CD4-positive, alpha-beta T cell treated with Interleukin-6 for 4 hours (primary cell): ENCODE measurements at places on chromosomes 5 and 9.

DNA sequence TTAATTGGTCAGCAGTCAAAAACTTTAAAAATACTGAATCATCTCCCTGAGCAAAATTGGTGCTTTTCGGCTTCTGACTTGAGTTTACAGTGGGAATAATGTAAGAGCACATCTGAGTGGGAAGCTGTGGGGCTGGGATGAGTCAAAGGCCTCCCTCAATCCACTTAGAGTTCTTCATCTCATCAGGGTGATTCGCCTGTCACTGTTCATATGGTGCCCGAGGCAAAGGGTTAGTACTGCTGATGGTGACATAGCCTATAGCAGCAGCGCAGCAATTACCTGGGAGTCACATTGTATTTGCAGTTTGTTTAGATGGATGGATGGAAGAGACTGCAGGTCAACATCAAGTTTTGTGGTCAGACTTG lies 113.8 kb upstream of the ZNF608 start:
- no peak for DNase-seq

GRCh38 chr9:92245005-92245797 lies 48.3 kb downstream of the IARS1 start:
- no peak for DNase-seq

DNA sequence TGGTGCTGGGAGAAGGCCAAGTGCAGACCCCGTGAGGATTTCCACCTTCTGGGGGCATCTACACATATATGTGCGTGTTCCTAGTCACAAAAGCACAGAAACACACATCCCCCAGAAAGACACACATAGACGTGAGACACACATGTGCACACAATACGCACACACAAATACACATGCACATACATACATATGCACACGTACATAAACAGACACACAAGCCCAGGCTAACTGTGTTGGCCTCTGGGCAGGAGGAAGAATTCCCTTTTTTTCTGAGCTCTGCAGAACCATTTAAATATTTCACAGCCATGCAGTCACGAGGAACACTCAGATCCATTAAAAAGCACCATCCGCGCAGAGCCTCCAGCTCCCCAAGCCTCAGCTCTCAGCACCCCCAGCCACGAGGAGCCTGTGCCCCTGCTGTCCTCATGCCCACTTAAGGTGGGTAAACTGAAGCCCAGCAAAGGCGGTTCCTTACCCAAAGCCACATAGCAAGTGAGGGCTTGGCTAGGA lies 5.3 kb downstream of the NINJ1 start:
- no peak for DNase-seq

- no peak for DNase-seq
Observed at GRCh38 chr9:110128664-110129329, 79.2 kb downstream of the C9orf152 start.

DNA sequence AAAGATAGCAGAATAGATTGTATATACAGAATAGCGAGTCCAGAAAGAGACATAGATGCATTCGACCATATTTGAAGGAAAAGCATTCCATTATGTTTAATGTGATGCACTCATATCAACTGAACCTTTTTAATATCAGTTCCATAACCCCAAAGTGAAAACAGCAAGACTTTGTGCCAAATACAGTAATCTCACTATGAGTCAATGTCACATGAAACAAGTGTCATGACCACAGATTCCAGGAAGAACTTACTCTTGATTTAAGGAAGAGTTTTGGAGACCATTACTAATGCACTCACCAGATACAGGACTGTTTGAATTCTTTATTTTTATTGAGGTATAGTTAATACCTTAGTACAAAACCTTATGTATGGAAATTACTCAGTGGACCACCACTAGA lies 220.5 kb downstream of the SH3GL2 start:
- DNase-seq = no peak

GRCh38 chr5:6402939-6403338 lies 24.6 kb upstream of the MED10 start:
- DNase-seq = no peak

GRCh38 chr5:82057051-82057450 lies 85.2 kb downstream of the ATG10 start:
- no peak for DNase-seq

DNA sequence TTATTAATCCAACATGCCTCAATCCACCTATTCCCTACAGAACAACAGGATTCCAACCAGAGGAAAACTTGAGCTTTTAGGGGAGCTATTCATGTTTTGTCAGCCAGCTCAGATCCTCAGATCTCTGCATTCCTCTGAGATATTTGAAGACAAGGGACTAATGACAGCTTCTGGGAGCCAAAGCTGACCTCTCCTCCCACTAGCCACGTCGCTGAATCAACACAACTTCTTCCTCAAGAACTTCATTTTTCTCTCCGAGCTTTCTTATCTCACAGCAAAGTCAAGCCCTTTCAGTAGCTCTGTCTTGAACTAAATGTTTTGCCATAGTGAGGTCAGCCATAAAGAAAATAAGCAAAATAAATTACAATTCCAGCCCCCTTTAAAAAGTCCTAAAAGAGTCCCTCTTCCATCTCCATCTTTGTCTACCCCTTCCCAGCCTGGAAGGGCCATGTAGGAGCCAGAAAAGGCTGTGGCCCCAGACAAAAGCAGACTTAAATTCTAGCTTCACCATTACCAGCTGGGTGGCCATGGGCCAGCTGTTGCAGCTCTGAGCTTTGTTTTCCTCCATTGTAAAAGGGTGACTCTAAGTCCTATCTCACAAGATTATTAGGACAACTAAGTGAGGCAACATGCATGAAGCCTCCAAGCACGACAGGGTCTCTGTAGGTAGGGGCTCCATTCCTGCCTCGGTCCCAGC lies 65.0 kb downstream of the HSD17B3 start:
- no peak for DNase-seq

DNA sequence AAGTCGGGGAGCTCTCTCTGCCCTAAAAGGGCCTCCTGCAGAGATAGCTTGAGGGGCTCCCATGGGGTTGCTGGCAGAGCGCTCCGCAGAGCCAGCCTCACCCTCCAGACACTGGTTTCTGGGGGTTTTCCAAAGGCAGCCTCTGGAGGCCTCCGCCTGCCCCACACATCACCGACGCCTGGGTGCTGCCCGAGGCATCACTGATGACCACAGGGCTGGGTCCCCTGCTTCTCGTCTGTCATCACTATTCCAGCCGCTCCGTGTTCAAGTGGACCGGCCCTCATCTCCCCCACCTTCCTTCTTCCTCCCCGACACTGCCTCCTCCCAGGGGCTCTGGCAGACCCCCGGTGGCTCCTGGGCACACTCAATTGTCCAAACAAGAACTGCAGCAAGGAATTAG lies 64.1 kb upstream of the IRX4 start:
- DNase-seq = no peak

- DNase-seq = no peak
Observed at GRCh38 chr5:5271786-5272321, 131.7 kb downstream of the ADAMTS16 start.

GRCh38 chr5:131067636-131068035 lies 97.4 kb downstream of the HINT1 start:
- no peak for DNase-seq

DNA sequence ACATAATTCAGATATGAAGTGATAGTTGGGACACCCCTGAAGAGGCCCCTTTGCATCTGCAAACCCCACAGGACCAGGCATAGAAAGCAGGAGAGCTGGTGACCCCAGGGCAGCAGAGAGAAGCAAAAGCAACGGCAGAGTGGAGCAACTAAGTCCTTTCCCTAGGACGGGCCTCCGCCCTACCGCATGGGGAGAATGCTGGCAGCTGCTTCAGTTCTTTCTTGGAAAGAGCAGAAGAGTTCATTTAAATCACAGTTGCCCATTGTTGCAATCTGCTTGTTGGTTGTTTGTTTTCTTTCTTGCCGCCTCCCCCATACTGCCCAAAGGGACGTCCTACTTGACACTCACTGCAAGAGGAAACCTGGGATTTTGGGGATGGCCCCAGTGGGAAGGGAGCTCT lies 126.2 kb downstream of the ADAMTS16 start:
- no peak for DNase-seq

DNA sequence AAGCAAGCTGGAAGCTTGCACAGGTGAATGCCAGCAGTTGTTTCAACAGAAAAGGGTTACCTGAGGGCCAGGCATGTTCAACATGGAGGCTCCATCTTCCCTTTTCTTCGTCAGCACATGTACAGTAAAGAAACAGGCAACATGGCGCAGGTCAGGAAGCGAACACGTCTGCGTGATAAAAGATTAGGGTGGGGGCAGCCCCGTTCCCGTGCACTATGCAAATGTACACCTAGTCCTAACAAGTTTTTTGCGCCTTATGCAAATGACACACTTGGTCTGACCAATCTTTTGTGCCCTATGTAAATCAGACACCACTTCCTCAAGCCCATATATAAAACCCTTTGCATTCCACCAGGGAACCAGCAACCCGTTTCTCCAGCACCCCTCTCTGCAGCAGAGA lies 452.1 kb upstream of the PTPRD start:
- DNase-seq = no peak

- DNase-seq = peak; percentile 54
Observed at GRCh38 chr5:174311531-174312269, 266.2 kb downstream of the NSG2 start.

DNA sequence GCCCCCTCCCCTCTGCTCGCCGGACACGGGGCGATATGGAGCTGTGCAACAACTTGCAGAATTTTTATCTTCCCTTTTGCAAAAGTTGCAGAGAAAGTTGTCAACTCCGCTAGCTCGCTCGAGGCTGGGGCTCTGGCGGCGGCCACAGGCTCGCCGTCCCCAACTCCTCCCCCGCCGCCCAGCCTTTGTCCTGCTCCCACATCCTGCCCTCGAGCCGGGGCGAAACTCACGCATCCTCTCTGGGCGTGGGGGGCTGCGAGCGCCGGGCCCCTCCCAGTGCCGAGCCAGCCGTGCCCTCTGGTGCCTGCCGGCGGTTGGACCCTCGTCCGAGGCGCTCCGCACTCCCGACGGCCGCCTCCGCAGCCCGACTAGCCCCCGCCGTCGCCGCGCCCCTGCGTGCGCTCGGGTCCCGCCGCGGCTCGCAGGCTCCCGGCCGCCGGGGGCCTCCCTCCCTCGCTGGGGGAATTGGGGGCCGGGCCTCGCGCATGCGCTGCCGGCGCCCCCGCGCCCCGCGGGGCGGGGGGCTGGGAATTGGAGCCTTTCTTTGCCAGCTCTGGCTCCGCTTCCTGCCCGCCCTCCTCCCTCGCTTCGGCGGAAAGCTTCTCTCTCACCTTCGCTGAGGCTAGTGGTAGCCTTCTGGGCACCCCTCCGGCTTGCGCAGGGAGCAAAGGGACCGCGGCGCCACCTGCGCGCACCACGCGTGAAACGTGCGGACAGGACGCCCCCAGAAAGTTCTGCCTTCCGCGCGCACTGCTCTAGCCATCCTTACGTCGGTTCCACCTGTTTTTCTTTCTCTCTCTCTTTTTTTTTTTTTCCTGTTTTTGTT lies at the start of gene CCNJL:
TSS of gene CCNJL (minus strand) at position 431 of the 826 bp plus-strand sequence. CDS start 641 bp downstream, outside the sequence.
- no peak for DNase-seq

DNA sequence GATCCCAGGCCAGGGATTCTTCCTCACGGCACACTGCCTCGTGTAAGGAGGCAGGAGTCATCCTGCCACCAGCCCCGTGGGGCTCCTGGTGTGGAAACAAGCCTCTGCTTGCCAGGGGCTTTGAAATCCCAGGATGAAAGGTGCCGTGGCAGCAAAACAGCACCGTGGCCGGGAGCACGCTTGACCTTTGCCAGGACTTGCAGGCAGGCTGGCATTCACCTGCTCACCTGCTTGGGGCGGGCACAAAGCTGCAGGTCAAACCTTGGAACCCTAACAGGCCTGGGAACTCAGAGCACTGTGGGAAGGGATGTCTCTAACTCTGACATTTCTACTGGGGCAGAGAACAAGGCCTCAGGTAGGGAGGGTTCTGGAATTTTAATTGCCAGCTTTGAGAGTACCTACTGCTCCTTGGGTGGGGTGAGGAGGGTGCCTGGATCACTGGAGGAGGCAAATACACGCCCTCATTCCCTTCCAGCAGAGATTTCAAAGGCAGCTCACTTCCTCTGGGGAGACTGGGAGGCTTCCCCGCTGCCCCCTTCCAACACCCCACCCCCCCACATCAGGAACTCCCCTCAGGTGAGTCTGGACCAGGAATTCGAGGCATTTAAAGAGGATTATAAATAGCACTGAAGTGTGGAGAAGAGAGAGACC lies 45.6 kb upstream of the STXBP1 start:
- no peak for DNase-seq

DNA sequence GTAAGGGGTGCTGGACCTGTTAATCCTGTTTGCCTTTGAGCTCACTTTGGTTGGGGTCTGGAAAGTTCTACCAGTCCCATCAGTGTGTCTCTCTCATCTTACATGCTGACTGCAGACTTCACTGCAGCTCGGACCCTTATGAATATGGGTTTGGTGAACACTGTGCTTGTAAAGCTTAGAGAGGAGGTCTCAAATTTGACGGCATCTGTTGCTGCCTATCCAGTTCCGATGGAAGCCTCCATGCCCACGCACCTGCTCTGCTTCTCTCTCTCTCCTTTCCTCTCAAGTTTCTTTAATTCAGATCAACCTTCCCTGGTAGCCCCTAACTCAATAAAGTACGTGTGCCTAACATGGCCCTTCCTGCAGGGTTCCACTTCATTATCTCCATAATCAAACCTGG lies 217.9 kb downstream of the HSPA4 start:
- no peak for DNase-seq

- DNase-seq = no peak
Observed at GRCh38 chr5:76690704-76691466, 25.0 kb upstream of the F2R start.

- DNase-seq = no peak
Observed at GRCh38 chr5:92864591-92864990, 716.4 kb downstream of the NR2F1-AS1 start.

DNA sequence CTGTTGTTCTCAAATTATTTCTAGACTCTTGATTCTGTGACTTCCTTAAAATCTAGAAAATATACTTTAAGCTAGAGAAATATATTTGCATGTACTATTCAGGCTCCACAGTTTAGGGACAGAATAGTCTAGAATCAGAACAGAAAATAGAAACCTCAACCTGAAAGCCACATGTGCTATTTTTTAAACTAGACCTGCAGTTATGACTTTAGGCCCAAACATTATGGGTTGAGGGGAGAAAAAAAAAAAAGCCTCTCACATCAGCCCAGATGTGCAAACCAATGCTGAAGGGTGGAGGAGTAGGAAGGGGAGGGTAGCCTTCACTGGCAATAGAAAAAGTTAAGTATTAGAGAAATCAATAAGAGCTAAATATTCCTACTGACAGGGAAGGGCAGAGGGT lies 35.7 kb downstream of the ELL2 start:
- no peak for DNase-seq

GRCh38 chr9:135086597-135087488 lies 625 bp upstream of the OLFM1 start:
- DNase-seq = no peak

DNA sequence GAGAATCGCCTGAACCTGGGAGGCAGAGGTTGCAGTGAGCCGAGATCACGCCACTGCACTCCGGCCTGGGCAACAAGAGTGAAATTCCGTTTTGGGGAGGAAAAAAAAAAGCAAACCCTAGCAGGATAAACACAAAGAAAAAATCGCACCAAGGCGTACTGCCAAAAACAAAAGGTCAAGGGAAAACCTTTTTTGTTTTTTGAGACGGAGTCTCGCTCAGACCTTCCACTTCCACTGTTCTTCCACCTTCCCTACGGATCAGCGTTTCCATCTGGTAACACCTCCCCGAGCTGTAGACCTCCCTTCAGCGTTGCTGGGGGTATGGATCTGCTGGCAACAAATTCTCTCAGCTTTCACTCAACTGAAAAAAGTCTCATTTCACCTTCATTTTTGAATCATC lies 20.1 kb upstream of the FCN2 start:
- DNase-seq = no peak
